Brain pericyte (primary cell): ENCODE measurements at places on chromosomes 6 and 20.

- no peak for DNase-seq
These were observed 11.8 kb downstream of the ENPP1 start for GRCh38 chr6:131819572-131820124.

- DNase-seq = no peak
These were observed 183.3 kb downstream of the NKAIN2 start for GRCh38 chr6:123986938-123987337.

DNA sequence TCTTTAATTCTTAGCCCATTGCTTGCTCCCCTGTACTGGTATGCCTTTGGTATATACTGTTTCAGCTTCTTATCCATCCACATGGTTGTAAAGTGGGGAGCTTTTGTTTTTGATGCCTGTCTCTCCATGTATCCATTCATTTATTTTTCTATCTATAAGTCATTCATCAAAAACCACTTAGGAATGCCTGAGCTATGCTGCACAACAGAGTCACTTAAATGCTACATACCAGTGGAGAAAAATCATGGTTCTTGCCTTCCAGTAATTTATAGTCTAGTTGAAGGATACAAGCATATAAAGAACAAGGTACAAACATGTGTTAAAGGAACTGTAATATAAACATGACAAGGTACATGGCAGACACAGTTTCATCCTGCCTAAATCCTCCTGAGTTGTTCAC lies 347.3 kb downstream of the NRN1 start:
- DNase-seq = no peak

- DNase-seq = no peak
These were observed 100.0 kb downstream of the CD24 start for GRCh38 chr6:106874481-106874880.

DNA sequence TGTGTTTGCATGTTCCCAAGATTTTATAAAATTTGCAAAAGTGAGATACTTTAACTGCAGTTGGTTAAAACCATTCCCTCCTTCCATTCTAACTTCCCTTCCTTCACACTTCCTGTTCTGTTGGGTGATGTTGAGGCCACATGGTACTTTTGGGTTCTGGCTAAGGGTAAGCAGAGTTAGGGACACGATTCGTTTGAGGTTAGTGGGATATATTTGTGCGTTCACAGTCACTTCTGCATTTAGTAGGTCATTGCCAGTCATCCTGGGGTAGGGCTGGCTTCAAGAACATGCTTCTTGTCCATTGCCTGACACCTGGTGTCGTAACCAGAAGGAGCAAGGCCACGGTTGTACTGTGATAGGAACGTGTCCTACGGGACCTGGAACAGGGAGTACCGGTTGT lies 340.1 kb downstream of the ZFAND3 start:
- no peak for DNase-seq

DNA sequence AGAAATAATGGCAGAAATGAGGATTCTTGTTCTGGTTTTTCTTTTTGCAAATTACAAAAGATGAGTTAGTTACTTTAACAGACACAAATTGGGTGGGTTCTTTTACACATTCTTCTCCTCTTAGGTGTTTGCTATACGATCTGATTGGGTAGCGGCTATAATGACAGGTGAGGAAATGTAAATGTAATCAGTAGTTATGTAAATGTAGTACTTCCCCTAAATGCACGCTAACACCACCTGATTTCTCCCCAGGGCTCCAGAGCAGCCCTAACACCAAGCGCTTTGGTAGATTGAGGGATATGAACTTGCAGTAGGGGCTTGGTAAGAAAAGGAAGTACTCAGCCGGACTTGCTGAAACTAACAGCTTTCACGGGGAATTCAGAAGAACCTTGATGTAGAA lies 499.4 kb upstream of the NOX3 start:
- DNase-seq = no peak

- DNase-seq = peak; percentile 27
These were observed 41.6 kb downstream of the CCN2 start for GRCh38 chr6:131909408-131910218.

DNA sequence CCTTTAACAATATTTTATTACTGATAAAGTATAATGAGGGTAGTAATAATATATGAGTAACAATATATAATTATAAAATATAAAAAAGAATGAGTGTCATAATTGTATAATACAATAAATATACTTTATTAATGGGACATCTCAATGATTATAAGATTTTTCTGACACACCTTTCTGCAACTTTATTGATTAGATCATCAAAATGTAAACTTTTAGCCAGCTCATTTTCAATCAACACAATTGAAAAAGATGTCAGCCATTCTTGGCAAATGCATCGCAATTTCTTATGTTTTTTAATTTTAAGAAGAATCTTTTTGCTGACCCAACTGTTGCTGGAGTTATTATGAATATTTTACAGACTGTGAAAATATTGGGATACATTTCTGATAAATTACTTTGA lies 132.4 kb upstream of the RNF217 start:
- no peak for DNase-seq

- DNase-seq = no peak
These were observed 245.2 kb downstream of the SLC24A3 start for GRCh38 chr20:19457611-19458010.

- no peak for DNase-seq
These were observed 278.6 kb upstream of the TCF21 start for GRCh38 chr6:133610227-133610840.

GRCh38 chr20:2690213-2690612 lies 2.4 kb upstream of the EBF4 start:
- DNase-seq = no peak

GRCh38 chr20:47315339-47316056 lies 41.0 kb downstream of the ZMYND8 start:
- DNase-seq = peak; percentile 24

DNA sequence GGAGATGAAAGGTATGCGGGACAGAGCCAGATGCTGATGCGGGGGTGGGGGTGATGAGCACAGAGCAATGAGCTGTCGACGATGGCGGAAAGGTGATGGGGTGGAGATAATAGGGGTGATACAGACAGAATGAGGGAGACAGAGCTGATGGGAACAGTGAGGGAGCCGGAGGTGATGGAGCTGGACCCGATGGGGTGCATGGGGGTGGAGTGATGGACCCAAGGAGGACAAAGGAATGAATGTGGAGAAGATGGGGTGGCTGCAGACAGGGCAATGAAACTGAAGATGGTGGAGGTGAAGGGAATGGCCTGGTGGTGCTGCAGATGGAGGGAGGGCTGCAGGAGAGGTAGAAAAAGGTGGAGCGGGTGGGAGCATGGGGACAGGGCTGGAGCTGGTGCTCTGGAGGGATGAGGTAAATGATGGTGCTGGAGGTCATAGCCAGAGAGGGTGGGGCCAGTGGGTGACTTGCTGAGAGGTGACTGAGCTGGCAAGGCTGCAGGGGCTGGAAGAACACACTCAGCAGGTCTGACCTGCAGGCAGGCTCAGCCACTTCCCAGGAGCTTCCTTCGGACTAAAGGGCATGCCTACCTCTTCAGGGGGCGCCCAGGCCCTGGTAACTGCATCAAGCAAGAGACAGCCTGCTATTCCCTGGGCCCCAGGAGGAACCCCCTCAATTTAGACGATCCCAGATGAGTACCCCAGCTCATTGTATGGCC lies 6.0 kb upstream of the FOXS1 start:
- no peak for DNase-seq

- no peak for DNase-seq
These were observed 48.6 kb upstream of the PTPRT start for GRCh38 chr20:43238266-43238665.

GRCh38 chr20:39893003-39893685 lies 795.9 kb downstream of the MAFB start:
- no peak for DNase-seq

- DNase-seq = no peak
These were observed 46.3 kb upstream of the BTN3A2 start for GRCh38 chr6:26318459-26319404.

GRCh38 chr20:42361402-42361970 lies 743.3 kb upstream of the CHD6 start:
- DNase-seq = no peak

DNA sequence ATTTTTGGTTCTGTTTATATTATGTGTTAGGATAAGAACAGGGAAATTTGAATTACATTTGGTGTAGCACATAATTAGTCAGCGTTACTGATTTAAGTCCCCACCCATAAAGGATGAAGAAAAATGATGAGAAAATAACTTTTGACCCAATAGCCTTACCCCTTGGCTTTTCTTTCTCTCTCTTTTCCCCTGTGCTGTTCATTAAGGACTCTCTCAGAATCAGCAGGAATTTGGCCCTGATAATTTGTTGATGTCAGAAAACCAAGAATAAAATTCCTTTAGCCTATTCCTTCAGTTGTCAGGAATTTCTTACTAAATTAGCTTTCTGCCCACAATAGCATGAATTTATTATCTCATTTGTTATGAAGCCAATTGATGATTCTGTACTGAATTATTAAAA lies 18.5 kb downstream of the PLCB1 start:
- no peak for DNase-seq

- no peak for DNase-seq
These were observed 27.8 kb downstream of the ACSS2 start for GRCh38 chr20:34904202-34904621.

- DNase-seq = no peak
These were observed 64.3 kb downstream of the IRF4 start for GRCh38 chr6:455835-456234.

DNA sequence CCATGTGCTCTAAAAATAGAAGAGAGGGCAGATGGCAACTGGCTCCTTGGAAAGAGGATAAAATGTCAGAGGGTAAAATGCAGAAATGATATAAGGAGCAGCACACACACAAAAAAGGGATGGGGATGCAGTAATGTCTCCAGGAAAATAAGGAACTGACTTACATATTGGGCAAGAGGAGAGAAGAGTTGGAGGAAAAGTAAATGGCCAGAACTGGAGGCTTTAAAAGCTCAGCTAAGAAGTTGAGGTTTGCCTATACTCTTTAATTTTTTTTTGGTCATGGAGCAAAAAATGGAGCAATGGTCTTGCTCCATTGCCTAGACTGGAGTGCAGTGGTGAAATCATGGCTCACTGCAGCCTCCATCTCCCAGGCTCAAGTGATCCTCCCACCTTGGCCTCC lies 93.7 kb downstream of the SULF2 start:
- no peak for DNase-seq

DNA sequence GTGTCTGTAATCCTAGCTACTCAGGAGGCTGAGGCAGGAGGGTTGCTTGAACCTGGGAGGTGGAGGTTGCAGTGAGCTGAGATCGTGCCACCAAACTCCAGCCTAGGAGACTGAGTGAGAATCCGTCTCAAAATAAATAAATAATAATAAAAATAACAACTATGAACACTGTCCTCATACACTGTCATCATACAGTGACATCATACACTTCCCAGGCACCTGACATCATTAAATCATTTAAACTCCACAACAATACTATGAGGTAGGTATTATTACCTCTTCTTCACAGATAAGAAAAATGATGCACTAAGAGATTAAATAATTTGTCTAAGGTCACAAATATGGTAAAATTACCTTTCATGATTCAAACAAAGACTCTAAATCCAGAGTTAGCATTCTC lies 200.9 kb upstream of the RUNX2 start:
- no peak for DNase-seq

- no peak for DNase-seq
These were observed 75.9 kb upstream of the SPACA1 start for GRCh38 chr6:87971605-87972262.

DNA sequence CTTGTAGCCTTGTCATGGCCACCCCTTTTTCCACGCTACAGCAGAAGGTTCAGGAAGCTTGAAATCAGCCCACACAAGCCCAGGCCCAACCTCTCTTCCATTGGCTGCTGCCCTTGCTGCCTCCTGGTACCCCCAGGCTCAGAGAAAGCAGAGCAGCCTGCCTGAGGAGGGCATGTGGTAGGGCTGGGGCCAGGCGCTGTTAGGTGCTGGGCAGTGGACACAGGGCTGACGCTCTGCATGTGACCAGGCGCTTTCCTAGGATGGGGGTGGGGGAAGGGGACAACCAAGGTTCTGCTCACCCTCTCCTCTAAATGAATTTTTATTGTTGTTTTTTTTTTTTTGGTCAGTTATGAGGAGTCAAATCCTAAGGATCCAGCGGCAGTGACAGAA lies 36.3 kb upstream of the ID1 start:
- DNase-seq = no peak

GRCh38 chr6:161743509-161744178 lies 469.8 kb upstream of the AGPAT4 start:
- no peak for DNase-seq

DNA sequence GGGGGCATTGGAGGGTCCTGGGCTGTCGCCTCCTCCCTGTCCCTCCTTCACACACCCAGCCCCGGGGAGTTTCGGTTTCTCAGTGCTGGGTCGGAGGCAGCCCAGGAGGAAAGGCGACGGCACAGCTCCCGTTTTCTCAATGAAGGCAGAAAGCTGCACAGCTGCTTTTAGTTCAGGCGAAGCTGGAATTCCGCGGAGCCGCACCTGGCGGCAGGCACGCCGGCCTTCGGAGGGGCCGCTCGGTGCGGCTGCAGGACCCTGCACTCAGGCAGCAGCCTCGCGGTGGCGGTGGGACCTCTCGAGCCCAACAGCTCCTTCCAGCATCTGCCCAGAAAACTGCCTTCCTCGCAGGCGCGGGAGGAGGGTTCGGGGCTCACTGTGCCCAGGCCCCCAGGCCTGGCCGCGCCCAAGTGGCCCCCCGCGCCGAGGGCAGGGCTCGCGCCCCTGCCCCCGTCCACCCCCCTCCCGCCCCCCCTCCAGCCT lies 4.6 kb downstream of the FOXQ1 start:
- no peak for DNase-seq

DNA sequence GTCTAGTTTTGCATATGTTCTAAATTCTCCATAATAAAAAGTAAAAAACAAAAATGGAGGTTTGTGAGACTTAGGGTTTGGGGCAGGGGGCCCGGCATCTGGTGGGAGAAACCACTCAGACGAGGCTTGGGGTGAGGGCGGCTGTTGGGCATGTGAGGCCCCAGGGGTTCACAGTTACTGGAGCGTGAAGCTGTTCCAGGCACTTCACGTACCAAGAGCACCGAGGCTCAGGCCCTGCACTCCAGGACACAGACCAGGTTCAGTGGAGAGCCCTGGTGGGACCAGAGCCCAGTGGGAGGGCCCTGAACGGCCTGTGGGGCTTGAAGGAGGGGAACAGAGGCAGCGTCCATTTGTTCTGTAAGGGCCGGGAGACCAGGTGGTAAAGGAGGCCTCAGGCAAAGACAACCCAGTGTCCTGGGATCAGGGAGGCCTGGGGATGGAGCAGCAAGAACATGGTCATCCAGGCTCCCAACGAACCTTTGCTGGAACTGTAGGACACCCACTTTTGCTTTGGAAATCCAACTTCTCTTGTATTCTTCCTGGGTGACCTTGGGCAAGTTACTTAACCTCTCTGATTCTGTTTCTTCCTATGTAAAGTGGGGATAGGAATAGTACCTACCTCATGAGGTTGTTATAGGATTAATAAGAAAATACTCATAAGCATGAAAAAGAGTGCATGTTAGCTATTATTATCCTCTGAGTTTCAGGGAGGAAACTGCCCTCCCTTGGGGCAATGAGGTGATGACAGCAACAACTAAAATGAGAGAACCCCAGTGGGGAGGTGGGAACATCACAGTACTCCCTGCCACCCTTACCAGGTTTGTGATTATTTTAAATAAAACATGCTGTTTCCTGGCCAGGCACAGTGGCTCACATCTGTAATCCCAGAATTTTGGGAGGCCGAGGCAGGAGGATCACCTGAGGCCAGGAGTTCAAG lies 1.1 kb upstream of the FGD2 start:
- no peak for DNase-seq

GRCh38 chr20:25338112-25339023 lies 52.3 kb downstream of the ABHD12 start:
- DNase-seq = no peak

GRCh38 chr6:161853657-161854056 lies 579.8 kb upstream of the AGPAT4 start:
- DNase-seq = no peak

- DNase-seq = no peak
These were observed 5.4 kb downstream of the RBL1 start for GRCh38 chr20:37090407-37090806.

- DNase-seq = no peak
These were observed 39.8 kb downstream of the HLA-A start for GRCh38 chr6:29982097-29982496.
